ENCODE measurements at places on chromosomes 7 and 10.

DNA sequence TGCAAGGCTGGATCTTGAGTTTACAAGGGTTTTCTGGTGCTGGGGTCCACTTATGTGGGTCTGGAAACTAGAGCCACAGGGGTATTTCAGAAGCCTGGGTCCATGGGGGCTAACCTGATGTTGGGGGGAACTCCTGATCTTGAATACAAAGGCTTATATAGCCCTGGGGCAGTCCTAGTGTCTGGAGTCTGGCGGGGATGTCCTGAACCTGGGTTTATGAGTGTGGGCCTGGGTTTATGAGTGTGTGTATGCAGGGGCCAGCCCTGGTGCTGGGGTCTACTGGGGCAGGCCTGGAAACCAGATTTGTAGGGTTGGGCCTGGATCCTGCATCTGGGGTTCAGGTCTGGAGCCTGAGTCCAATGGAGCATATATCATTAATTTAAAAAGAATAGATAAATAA lies 146.5 kb upstream of the C1GALT1 start:
- no peak for DNase-seq

- no peak for DNase-seq
Observed at GRCh38 chr7:148540041-148540738, 50.4 kb upstream of the C7orf33 start.

DNA sequence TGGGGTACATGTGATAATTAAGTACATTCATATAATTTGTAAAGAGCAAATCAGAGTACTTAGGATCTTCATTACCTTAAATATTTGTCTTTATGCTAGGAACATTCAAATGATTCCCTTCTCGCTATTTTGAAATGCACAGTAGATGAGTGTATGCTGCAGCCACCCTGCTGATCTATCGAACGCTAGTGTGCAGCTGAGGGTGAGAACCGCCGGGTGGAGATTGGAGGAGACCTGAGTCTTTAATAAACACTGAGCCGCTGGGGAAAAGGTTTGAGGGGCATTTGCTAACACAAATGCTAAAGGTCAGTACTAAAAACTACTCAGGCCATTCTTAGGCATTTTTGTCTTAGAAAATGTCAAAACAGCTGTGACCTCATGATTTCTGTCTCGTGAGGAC lies 148.0 kb downstream of the DPP6 start:
- no peak for DNase-seq

GRCh38 chr7:96327429-96327828 lies 5.5 kb upstream of the SLC25A13 start:
- DNase-seq = no peak

DNA sequence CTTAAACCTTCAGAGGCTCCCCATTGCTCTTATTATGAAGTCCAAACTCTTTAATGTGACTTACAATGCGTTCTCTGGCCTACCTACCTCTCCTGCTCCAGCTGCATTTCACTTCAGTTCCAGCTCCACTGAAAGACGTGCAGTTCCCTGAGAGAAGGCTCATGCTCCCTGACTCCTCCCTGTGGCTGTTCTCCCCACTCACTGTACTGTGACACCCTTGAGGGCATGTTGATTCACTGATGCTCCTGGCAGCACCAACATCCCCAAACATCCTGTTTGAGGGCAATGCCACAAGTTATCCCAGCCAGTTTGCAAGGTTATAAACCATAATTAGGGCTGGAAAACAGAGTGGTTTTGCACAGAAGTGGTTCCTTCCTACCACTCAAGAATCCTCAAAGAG lies 111.2 kb downstream of the LSM5 start:
- DNase-seq = no peak

DNA sequence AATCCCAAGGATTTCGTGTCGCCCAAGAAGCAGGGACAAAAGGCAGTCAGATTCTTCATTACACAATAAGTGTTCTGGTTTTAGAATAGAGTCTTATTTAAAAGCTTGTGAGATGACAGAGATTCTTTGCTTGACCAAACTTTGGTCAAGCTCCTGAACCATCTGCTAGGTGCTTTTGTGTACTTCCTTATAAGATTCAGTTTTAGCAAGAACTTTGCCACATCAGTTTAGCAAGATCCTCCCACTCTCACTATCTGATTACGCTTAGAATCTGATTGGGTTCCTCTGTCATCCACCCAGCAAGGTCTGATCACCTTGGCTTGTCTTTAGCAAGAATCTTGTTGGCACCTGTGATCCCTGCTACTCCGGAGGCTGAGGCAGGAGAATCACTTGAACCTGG lies 38.2 kb upstream of the SDHAF3 start:
- DNase-seq = no peak

GRCh38 chr10:48926764-48927540 lies 12.7 kb downstream of the LRRC18 start:
- DNase-seq = no peak

DNA sequence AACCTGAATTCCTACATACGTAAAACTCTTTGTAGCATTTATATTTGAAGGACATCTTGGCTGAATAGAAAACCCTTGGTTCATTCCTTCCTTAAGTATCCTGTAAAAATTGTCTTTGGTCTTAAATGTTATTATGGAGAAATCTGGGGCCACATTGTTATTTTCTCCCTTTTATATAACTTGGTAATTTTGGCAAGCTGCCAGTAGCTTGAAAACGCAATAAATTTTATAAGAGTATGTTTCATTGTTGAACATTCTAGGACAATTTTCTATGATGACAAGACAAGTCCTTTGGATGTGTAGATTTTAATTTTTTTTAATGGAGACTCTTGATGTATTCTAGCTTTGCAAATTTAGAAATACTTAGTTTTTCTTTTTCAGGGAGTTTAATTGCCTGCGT lies 191.9 kb downstream of the ABCA13 start:
- DNase-seq = no peak

- no peak for DNase-seq
Observed at GRCh38 chr7:32502728-32503127, 7.4 kb downstream of the AVL9 start.

- DNase-seq = no peak
Observed at GRCh38 chr10:77422491-77423338, 214.9 kb downstream of the KCNMA1 start.

DNA sequence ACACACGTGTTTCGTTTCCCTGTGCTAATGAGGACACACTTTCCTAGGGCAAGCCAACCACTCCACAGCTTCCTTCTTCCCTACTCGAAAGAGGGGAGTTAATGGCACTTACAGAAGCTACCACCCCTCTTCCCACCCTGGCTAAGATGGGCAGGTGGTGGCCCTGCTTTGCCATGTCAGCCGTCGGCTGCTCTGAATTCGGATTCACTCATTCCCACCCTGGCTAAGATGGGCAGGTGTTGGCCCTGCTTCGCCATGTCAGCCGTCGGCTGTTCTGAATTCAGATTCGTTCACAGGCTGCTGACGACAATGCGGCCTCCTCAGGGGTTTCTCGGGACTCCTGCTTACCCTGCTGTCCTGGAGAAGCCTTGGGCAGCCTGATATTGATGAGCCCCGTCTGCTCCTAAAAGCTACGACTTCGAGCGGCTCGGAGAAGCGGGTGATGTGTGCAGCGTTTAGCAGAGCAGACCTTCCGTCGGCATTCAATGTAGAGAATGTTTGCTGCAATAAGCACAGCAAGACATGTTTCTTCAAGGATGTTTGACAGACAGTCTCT lies 56.2 kb upstream of the PPP2R2D start:
- no peak for DNase-seq

GRCh38 chr7:124940306-124940705 lies 10.7 kb upstream of the POT1 start:
- DNase-seq = no peak

DNA sequence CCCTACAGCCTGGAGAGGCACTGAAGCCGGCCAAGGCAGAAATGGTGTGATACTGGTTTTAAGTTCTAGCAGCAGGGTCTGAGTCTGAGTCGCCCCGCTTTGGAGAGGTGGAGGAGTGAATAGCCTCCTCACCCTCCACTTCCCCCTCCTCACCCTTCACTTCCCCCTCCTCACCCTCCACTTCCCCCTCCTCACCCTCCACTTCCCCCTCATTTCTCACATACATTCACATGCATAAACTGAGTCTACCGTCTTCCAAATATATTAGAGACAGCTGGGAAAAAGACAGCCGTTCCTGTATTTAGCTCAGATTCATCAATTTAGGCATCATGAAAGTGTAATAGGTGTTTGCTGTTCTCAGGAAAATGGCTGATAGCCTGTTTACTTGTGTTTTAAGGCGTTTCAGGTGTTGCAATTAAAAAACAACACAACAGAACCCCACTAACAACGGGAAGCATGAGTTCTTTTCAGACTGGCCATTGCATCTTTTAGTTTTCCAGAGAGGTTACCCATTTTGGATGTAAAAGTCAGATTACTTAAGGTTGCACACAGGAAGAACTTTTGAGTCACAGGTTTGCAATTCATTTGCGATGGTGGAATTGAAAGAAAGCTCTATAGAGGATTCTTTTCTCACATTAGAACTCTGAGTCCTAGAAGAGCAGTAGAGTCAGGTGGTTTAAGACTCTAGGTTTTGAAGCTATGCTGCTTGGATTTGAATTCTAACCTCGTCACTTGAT lies 861 bp downstream of the NRBF2 start:
- no peak for DNase-seq

DNA sequence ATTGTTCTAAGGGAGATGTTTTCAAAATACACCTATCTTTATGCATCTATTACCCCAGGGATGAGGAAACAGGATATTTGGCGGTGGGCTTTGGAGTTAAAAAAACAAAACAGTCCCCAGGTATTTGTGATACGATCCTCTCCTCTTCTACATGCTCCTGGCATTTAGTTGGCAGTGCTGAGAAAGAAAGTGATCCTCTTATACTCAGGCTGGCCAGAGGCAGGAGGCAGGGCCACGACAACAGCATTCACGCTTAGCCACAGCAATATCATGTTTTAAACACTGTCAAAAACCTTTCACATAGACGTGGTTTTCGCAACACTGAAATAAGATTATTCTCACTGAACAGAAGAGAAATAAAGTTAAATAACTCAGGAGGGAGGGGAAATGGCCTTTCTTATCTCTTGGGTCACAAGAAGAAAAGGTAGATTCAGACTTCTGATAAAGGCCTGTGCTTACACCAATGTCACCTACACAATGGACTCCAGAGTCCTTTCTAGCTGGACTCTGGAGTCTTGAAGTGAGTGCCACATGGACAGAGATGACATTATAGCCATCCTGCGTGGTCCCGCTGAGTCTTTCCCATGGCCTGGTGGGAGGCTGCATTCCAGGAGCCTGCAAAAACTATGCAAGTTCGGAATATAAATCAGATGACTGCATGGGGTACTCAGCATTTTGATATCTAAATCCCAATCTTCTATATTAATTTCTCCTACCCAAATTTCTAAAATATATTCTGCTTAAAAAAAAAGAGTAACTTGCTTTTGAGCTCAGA lies 88.7 kb downstream of the PIP4K2A start:
- no peak for DNase-seq

DNA sequence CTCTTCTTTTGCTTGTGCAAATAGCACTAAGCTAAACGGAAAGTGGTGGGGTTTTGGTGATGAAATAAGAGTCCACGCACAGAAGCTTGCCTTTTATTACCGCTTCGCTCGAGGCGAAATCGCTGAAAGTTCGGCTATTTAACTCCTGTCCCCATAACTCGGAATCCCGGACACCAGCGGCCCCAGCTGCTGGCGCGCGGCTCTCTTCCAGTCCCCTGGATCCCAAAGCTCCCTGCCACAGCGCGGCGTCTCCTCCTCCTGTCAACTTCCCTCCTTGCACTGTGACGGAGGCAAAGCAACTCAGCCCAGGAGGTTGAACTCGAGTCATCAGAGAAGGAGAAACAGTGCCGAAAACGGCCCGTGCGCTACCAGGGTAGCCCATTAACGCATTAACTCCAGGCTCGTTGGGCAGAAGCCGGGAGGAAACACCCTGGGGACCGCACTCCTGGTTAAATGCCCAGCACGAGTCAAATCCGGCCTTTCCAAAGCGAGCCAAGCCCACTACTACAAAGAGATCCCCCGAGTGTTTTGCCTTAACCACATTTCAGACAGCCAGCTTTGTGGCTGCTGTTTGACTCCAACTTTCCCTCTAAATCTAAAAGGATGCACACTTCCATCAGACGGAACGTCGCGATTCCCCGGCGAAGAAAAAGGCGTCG lies 1.3 kb downstream of the SEMA3D start:
- DNase-seq = no peak

DNA sequence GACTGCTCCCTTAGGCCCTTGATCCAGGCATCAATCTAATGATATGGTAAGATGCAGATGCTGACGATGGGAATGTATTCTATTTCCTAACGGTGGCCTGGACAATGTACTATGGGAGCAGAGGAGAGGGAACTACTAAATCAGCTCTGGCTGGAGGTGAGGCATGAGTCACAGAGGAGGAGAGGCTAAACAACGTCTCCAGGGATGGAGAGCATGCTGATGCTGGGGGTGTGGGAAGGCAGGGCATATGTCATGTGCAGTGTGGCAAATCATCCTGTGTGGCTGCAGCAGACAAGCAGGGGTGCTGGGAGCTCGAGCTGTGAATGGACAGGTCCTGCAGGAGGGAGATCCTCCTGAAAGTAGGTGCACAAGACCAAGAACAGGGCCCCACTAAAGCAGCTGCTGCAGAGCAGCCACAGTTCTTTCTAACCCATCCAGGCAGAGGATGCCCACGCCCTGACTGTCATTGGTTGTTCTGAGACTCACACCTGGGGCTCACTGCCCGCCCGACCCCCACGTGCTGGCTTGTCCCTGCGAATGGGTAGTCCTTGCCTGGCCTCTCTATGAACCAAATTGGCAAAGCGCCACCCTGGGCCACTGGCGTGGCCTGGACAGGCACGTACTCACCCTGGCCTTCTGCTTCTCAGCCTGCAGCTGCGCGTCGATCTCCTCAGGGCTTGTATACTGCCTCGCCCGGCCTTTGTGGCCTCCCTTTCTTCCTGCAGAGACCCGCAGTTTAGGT lies 4.0 kb downstream of the PDAP1 start:
- no peak for DNase-seq

DNA sequence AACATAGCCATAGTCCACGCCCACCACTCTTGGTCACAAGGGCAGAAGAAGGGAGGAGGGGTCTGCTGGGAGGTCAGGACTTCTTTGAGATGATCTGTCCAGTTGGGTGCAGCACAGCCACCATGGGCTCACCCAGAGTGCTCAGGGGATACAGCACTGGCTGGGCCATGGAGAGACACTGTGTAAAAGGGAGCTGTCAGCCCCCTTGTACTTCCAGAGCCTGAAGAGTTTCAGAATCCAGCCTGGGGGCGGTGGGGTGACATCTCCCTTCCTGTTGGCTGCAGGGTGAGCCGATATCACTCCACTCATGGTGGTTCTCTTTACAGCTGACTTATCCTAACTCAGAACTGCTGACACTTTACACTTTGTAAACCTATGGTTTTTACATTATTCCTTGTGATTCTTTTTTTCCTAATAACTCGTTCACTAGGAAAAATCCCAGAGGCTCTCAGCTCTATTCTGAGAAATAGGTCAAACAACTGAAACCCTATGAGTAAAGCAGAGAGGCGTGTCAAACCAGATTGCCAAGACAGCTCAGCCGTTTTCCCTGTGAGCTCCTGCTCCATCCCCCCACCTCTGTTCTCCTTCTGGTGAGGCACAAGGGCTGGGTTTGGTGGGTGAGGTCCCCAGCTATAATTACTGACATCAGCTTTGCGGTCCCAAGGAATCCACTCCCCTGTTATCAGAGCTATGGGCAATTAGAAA lies 3.2 kb upstream of the MRPS24 start:
- DNase-seq = no peak

- DNase-seq = no peak
Observed at GRCh38 chr10:85557077-85557476, 809.5 kb downstream of the GRID1 start.

GRCh38 chr10:47334466-47335295 lies 12.4 kb downstream of the GDF2 start:
- no peak for DNase-seq

All from stimulated activated CD4-positive, alpha-beta T cell treated with anti-CD3 and anti-CD28 coated beads, Interleukin-1b, Interleukin-23, amount 100 ng/mL, for 1 hour (primary cell).